Ureter (tissue), 1 donor: ENCODE measurements at places on chromosomes 6 and 20.

GRCh38 chr6:161346717-161347116 is 72.9 kb upstream of the AGPAT4 start:
- DNase-seq = no peak

DNA sequence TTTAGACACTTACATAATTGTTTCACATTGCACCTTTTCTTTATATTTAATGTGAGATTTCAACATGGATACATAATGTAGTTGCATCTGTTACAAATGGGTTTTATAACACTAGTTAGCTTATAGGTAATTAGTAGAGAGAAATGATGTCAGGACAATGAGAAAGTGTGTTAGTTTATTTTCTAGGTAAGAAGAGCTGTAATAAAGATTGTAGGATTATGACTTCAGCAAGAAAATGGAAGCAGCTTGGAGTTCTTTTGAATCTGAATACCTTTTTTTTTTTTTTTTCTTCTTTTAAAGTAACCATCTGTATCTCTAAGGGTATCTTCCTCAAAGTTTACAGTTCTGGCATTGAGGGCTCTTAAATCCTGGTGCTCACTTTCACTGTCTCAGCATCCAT is 35.3 kb downstream of the CD2AP start:
- no peak for DNase-seq

DNA sequence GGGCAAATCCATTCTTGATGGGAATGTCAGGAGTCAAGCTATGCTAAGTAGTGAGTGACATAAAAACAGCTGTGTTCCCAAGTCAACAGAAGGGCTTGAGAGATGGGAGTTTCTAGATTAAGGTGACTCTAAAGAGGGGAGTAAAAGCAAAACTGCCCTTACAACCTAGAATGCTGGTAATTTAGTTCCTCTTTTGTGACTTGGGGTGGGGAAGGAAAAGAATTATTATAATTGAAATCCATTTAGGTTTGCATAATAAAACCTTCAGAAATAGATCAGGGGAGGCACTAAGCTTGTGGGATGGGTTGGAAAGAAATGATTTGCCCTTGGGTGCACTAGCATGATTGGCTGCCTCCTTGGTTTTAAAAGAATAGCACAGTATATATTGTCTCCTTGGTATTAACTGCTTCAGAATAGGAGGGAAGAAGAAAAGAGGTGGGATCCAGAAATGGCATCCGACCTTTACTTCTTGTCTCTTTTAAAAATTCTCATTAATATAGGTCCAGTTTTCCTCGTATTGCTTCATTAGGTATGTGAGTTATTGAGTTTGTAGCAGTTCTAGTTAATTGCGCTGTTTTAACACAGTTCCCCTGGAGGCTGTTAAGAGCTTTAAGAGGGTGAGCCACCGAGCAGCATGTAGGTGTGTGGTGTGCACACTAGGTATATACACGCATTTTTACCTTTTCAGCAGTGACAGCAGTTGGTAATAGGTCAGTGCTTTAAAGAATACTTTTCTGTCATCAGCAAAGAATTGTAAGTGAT is 95.3 kb upstream of the VSTM2L start:
- no peak for DNase-seq

GRCh38 chr6:23244300-23244699 is 674.9 kb downstream of the HDGFL1 start:
- no peak for DNase-seq

GRCh38 chr20:57638173-57638894 is 18.1 kb upstream of the ZBP1 start:
- no peak for DNase-seq

DNA sequence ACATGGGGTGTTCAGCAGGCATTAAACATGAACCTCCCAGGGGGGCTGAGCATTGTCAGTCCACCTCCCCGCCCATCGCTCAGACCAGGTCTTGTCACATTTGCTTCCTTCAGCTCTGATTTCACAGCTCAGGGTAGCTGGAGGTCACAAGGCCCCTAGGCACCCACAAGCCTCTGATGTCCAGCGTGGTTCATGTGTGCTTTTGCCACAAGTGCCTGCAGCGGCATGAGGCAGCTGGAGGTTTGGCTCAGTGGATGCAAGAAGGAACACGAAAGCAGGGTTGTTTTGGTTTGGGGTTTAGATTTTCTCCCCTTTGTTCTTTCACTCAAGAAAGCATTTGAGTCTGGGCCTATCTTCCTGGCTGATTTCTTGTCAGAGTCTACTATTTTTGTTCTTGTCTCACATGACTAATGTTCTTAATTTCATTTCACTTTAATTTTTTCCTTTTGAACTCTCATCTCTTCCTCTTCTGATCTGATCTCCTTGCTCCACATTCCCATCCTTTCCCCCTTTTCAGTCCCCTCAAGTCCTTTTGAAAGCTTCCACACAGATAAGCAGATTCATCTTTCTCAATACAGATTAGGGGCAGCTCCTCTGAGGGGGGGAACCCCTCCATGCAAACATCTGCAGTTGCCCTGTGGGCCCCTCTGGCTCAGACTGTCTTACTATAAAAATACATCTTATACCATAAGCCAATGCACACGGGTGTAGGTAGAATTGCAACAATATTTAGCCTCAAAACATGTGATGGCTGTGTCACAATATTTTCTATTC is 68.1 kb upstream of the CEP85L start:
- no peak for DNase-seq

DNA sequence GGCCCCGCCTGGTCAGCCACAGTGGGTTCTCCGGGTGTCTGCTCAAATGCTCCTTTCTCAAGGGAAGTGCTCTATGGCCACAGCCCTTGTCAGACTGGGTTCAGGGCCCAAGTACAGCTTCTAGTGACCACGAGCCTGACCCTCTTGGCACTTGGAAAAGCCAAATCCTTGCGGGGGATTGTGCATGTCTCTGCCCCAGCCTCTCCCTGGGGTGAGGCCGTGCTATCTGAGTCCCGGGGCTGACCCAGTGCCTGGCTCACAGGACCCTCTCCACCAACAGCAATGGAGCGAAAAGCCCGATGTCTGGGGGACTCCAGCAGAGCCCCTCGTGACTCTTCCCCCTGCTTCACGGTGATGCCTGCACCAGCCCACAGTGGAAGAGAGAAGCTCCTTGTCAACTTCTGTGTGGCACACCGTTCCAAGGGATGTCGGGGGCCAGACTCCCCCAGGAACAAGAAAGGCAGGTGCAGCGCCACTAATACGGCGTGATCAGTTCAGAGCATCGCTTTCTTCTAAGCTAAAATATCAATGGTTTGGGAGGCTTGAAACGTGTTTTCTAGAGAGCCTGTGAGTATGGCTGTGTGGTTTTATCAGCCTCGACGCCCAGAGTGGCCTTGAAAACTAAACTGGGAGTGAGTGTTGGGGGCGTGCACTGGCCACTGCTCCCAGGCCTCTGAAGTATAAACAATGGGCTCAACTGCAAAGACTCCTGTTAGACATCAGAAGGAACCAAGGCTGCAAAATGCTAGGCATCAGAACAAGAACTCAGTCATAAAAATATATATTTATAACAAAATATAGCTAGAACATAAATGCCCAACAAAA is 51.9 kb downstream of the DLL1 start:
- DNase-seq = no peak

DNA sequence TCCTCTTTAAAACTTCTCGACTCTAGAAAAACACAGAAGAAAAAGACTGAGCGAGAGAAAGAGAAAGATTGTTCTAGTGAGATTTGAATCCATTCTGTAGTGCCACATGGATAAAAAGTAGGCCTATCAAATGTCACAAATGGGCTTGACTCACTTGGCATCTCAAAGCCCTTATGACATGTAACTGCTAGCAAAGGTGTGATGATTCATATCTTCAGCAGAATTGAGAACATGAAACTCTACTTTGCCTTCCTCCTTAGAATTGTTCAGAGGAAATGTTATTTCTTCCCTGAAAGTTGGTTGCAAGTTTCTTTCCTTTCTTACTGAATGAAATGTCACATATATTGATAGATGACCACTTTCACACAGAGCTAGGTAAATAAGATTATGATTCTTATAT is 40.4 kb upstream of the DUSP22 start:
- no peak for DNase-seq

DNA sequence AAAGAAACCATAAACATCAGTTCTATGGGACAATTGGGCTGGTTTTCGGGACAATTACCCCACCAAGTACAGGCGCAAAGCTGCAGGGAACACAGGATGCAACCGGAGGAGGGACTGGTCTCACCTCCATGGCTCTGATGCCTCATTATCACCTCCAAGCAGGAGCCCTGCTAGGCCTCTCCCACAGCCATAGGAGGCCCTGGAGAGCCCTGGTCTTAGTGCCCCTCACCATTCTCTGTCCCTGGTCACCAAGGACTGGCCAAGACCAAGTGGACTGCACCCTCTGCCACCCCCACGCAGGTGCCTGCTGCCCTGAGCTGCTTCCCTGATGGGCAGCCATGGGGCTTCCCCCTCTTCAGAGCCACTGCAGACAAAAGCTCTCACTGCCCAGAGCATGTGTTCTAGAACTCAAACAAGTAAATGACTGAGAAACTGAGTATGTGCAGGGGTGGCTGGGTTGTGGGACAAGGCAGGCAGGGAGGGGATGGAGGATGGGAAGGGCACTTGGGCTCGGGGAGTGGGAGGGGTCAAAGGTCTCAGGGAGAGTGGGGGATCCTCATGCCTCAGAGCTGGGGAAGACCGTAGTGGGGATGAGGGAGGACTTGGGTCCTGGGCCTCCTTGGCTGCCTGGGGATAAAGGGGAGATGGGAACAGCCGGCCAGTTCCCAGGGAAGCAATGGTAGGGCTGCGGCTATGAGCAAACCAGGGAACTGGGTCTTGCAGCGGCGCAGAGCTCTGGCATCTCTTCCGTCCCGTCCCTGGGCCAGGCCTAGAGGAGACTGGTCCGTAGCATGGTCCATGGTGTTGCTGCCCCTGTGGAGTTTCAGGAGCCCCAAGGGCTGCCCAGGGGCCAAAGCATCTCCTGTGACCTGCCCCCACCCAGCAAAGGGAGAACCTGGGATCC is 435.1 kb downstream of the PREX1 start:
- DNase-seq = no peak

GRCh38 chr20:24481173-24481572 is 11.7 kb downstream of the SYNDIG1 start:
- DNase-seq = no peak

GRCh38 chr6:154932515-154933027 is 62.5 kb upstream of the TIAM2 start:
- no peak for DNase-seq
